ENCODE measurements at places on chromosomes 6 and 20.

DNA sequence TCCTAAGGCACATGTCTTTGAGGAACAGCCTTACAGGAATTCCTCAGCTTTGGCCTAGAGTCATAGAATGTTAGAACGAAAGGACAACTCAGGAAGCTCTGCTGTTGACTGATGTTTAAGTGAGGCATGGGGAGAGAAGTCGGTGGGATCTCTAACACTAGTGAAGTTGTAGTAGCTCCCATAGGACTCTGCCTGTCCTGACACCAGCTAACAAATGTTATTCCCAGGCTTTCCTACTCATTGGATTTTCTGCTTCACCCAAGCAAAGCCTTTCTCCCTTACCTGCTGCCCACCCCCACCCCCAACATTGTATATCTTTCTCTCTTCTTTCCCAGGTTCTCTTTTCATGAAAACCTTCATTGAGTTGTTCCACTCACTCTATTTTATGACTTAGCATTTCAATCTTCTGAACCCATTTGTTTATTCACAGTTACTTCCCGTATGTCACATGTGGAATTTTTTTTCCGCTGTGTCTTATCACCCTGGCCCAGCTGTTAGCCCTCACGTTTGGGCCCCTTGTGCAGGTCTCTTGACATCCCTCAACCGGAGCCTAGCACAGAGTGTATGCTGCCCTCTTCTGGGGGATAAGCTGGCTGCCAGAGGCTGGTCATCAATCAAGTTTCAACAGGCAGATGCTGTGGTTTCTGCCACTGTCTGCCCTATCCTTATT lies 39.2 kb upstream of the RNF8 start:
- DNase-seq = no peak

- DNase-seq = no peak
These were observed 18.4 kb downstream of the SLC22A23 start for GRCh38 chr6:3438190-3439167.

GRCh38 chr6:42745083-42745639 lies 742 bp downstream of the TBCC start:
- DNase-seq = peak; percentile 13

DNA sequence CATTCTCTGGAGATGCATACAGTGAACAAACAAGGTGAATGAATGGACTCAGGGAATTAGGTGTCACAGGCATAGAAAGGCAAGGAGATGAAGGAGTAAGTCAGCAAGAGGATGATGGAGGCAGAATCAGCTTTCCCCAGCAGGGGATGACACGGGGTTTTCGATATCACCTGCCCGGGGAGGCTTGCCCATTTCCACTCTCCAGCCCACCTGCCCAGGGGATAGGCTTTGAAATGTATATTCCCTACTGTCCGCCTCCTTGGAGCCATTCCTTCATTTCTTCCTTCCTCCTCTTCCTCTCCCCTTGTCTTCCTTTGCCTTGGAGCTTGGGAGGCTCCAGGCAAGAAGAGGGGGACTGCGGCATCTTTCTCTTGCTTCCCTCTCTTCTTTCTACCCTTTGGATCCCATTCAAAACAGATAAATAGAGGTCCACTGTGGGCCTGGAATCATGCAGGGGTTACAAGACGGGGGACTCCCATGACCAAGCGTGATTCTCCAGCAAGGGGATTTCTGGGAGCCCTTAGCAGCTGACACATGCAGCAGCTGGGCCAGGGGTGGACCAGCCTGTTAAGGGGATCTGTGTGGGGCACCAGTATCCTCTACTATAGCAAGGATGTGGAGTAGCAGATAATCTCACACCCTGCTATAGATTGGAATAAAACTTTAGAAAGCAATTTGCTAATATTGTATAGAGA lies 23.5 kb upstream of the RNF24 start:
- DNase-seq = no peak

DNA sequence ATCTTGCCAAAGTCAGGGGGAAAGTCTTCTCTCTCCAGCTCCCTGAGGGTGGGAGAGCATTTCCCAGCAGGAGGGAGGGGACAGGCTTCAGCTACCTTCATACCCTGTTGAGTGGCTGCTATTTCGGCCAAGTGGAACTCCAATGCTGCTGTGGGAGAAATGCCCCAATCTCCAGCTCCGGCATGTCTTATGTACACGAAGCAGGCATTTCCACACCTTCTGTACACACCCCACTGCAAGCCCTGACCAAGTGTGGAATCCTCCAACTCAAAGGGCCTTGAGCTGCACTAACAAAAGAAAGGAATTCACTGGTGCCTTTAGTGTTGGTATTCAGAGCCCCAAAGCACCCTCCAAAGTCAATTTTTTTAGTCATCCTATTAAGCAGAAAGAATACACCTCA lies 313.6 kb upstream of the NT5E start:
- no peak for DNase-seq

DNA sequence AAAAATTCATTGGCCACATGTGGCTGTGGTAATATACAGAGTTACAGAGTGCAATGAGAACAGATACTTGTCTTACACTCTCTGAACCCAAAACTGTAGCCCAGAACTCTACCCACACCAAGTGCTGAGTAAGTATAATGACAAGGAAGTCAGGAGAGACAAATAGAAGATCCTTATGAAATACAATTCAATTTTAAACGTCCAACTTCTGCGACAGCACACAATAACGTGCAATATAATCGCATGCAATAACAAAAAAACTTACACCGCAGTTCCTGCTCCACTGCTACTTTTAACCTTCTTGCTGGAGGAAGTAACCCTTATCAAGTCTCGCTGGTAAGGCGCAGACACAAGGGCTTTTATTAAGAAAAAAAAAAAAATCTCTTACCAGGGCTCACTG lies 881 bp downstream of the SFT2D1 start:
- no peak for DNase-seq

DNA sequence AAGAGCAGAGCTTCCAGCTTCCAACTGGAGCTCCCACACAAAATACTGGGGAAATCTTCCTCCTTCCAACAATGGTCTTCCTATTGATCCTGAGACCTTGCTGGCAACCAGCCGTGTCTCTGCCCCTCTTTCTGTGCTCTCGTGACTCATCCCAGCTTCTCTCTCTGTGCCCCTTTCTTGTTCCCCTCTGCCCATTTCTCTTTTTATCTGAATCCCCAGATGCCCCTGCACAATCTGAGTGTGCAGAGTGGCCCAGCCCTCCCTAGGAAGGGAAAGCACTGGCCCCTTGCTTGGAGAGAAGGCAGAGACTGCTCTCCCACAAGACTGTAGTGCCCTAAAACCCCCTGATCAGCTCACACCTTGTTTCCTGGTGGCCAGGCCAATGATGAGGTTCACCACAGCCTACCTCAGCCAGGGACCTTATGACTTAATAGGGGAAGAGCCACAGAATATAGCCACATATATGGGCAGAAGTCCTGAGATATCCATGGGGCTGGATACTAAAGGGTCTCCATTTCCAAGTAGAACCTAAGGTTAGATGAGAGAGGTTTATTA lies 23.1 kb upstream of the MAS1L start:
- DNase-seq = no peak

GRCh38 chr6:90068703-90069523 lies 174.6 kb downstream of the GJA10 start:
- DNase-seq = no peak

GRCh38 chr6:11404081-11404480 lies 133.5 kb upstream of the TMEM170B start:
- DNase-seq = no peak

GRCh38 chr6:16733085-16733484 lies 28.2 kb downstream of the ATXN1 start:
- no peak for DNase-seq

DNA sequence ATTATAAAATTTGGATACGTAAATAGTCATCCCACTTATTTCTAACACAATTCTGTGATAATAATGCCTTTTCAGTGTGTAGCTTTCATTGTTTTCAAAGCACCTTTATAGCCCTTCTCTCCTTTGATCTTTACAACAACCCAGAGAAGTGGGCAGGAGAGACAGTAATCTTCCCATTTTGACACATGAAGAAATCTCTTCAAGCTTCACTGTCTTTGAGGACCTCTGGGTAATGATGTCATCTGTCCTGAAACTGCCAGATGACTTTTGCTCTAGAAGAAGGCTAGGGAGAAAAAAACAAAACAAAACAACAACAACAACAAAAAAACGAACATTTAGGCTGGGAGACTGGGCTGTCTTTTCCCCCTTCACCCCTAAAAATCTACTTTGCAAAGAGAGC lies 203.0 kb downstream of the KCNQ5 start:
- no peak for DNase-seq

DNA sequence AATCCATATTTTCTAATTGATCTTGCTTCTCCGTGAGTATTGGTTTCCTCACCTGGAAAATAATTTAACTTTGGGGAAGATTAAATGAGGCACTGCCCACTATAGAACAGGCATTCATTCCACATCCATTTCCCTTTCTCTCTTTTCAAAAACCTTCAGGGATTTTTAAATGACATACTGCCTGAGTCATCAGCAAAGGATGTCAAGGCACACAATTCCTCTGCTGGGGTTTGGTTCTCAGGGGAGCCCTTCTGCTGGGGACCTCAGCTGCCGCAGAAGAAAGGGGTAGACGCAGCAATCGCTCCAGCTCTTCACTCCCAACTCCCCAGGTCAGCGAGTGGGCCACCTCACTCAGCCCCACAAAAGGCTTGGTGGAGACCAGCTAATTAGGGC lies 90.7 kb upstream of the BACH2 start:
- no peak for DNase-seq

DNA sequence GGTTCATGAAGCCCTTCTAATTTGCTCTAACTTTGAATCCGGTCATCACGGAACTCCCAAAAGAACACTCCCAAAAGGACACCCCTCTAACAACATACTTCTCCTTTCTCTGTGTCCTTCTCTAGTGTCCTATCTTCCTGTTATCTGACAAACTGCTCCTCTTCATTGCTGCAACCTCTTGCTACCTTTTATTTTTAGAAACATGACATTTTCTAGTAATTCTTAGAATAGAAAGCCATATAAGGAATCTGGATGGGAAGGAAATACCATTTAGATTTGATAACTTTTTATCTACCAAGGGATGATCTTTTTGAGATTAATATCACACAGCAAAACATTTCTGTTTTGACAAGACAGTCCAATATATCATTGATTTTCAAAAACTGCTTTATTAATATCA lies 63.1 kb downstream of the COL12A1 start:
- no peak for DNase-seq
